ENCODE measurements at places on chromosomes 4 and X.

DNA sequence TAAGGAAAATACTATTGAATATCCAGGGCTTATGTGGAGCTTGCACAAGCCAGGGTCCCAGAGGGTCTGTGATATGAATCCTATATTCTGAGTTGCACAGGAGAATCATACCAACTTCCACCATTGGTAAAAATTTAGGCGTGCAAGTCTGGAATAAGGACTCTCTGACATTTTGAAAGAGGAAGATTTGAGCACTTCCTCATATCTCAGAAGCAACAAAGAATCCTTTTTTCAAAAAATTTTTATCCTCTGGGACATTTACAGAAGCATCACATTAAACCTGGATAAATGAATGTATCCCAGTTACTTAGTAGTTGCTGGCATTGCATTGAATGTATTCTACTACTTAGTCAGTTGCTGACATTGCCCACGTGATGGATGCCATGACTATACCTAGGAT is 24.2 kb upstream of the CAMK2D start:
- DNase-seq, result no peak

GRCh38 chr4:102564399-102565059 is 63.4 kb downstream of the NFKB1 start:
- DNase-seq, result no peak

DNA sequence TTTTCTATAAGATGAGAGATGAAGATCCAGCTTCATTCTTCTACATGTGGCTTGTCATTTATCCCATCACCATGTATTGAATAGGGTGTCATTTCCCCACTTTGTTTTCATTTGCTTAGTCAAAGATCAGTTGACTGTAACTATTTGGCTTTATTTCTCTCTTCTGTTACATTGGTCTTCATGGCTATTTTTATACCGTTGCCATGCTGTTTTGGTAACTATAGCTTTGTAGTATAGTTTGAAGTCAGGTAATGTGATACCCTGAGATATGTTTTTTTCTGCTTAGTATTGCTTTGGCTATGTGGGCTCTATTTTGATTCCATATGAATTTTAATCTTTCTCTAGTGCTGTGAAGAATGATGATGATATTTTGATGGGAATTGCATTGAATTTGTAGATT is 514.3 kb downstream of the GBA3 start:
- DNase-seq, result no peak

GRCh38 chr4:41028392-41029076 is 185.8 kb downstream of the APBB2 start:
- no peak for DNase-seq

- DNase-seq, result no peak
Measured at GRCh38 chrX:108186811-108187210, 95.2 kb downstream of the ATG4A start.

GRCh38 chr4:118587946-118588345 is 97.2 kb upstream of the METTL14 start:
- no peak for DNase-seq

DNA sequence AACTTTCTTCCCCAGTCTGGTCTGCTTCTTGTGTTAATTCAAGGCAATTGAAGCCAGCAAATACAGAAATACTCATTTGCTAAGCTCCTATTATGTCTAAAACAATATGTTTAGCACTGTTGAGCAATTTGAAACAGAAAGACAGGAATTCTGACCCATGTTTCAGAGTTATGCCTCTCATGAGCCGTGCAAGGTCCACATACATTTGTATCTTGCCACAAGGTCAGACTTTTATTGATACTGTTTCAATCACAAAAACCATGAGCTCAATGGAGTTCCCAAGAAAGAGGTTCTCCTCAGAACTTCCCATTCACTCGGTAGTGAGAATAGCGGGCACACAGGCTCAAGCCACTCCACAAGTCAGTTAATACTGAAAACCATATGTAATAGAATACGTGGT is 47.6 kb upstream of the SPRY1 start:
- DNase-seq, result no peak

- no peak for DNase-seq
Measured at GRCh38 chr4:73998040-73999011, at the start of gene CXCL5. CXCL5 (minus strand) TSS chr4:73998677; CDS start chr4:73998581, 96 bp downstream.

DNA sequence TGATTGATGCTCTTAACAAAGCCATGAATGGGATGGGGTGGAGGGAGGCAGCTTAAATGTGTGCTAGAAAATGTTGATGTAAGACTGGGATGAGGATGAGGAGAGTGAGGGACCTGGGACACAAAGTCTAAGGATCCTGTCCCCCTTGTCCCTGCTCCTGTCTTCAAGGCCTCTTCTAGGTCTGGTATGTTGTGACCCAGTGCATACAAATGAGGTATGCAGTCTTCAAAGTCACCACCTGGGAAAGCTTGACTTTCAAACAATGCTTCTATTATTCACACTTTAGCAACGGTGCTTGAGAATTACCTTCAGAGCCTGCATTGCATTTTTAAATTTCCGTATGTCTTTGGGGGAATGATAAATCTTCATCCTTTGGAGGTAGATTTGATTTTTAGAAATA is 88.4 kb upstream of the SLC34A2 start:
- DNase-seq, result no peak

- DNase-seq, result no peak
Measured at GRCh38 chr4:74066232-74066631, 27.7 kb upstream of the CXCL3 start.

GRCh38 chr4:40672528-40673522 is 43.2 kb upstream of the RBM47 start:
- DNase-seq, result peak; percentile 61

DNA sequence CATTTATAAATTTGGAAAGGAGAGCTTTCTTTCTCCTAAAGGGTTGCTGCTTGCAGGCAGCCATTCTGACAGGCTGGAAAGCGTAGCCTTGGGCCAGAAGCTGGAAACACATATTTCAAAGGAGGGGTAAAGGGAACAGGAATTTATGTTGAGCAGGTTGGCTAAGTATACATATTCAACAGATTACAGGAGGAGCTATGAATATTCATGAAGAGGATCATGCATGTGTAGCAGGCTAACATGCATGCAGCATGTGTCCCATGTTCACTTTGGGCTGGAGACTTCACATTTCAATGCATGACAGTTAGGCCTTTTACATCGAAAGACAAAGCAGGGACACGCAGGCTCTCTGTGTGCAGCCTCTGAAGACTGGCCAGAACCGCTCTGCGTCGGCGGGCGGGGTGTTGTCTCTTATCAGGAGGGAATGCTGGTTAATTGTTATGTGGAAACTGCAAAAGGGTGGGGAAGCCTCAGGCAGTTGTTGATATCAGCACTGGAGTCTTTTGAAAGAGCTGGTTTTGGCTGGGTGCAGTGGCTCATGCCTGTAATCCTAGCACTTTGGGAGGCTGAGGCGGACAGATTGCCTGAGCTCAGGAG is 31.5 kb downstream of the CASP3 start:
- no peak for DNase-seq

- DNase-seq, result no peak
Measured at GRCh38 chr4:47075262-47075661, 43.9 kb downstream of the GABRB1 start.
